ENCODE measurements at places on chromosomes 16 and 17. TPM values are rescaled to one million over a fixed set of nuclear protein-coding genes. Genes with fewer than 3 reads are reported as not detected.

DNA sequence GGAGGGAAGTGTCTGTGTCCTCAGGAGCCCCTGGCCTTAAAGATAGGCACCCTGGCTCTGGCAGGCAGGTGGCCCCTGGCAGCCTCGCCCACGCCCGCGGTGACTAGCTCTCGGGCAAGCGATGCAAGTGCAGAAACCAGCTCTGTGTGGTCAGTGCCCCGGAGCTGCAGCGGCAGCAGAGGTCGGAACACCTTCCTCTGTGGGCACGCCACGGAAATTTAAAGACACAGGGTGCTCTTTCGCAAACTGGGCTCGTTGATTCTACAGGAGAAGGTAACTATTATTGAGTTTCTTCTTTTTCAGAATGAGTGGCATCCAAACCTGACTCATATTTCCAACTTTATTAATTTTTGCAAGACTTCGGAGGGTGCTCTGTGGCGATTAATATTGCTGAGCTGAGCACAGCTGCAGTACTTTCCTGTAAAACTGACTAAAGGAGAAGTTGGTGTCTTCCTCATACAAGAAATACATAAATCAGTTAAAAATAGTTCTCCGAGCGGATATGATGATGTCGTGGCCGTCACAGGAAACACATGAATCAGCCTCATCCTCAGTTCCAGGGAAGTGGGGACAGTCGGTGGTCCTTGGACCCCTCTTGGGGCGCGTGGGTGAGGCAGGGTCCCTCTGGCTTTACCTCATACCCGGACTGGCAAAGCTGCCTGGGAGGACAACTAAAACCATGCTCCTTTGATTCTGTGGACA, 120.2 kb downstream of the METRNL start:
- peak overlapping the region; percentile 72 for H3K27ac ChIP-seq
- no peaks in the 10 kb centered on the region for H3K27me3 ChIP-seq
- H3K4me1 ChIP-seq, result peaks cover 3% of the 10 kb centered on the region
- DNase-seq, result peak; percentile 60

DNA sequence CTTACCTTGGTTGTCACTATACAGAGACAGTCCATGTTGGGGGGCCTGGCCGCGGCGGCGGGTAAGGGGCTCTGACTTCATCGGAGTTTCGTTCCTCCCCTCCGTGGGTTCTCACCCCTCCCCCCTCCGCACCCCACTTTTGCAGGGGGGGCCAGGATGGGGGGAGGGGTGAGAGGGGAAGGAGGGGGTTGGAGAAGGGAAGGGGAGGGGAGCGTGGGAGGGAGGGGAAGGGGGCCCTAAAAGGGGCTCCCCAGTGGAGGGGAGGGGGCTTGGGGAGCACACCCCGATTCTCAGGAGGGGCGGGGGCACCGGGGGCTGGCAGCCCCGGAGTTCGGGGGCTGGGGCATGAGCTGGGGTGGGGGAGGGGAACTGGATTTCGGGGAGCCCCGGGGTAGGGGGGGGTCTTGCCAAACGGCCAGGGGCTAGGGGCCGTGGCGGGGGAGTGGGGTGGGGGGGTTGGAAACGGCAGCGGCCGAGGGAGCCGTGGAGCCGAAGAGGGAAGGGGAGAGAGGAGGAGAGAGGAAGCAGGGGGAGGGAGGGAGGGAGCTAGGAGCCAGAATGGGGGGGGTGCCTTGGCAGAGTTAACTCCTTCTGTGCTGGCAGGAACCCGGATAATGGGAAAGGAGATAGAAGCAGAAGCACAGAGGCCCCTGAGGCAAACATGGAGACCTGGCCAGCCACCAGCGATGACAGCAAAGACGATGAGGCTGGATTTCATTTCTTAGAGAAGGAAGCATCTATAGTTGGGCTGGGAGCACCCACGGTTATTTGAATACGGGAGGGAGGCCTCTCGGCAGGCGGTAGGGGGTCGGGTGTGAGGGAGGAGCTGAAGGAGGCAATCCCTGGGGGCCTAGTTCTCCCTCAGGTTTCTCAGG, 2.3 kb downstream of the DLG4 start:
- H3K36me3 ChIP-seq, result no peaks in the 10 kb centered on the region
- peaks cover 34% of the 10 kb centered on the region for H3K4me1 ChIP-seq
- peak overlapping the region; percentile 48 for H3K4me3 ChIP-seq
- DNase-seq, result peak; percentile 63
- H3K27ac ChIP-seq, result peak overlapping the region; percentile 100
- H3K27me3 ChIP-seq, result no peaks in the 10 kb centered on the region

The SDR42E1 gene
- total RNA-seq, result 12.2 TPM

The MTSS2 gene
- 49.7 TPM for total RNA-seq

- no peaks in the 10 kb centered on the region for H3K27me3 ChIP-seq
- H3K36me3 ChIP-seq, result no peaks in the 10 kb centered on the region
- no peaks in the 10 kb centered on the region for H3K4me1 ChIP-seq
- H3K27ac ChIP-seq, result no peak overlapping the region
- no peak for DNase-seq
These were observed 22.2 kb upstream of the ADAMTS18 start for GRCh38 chr16:77457046-77457445.

GRCh38 chr16:70430667-70431536, 8.0 kb downstream of the ST3GAL2 start:
- peaks cover 86% of the 10 kb centered on the region for H3K4me1 ChIP-seq
- H3K27ac ChIP-seq, result peak overlapping the region; percentile 84
- DNase-seq, result peak; percentile 47

DNA sequence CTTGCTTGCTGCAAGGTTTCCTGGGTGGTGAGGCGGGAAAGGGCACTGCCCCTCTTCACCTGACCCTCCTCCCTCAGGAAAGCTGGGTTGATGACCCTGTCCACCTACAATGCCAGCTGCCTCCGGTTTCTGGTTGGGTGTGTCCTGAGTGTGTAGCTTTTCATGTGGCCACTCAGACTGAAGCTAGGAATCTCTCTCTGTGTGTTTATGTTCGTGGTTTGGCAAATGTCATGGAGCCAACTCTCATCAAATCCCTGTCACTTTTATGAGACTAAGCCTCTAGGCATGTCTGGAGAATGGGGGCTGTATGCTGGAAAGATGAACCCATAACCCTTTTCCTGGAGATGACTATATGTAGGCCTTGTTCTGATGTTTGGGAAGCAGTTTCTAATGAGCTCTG, 17.1 kb downstream of the PLEKHG4 start:
- no peaks in the 10 kb centered on the region for H3K36me3 ChIP-seq
- no peak overlapping the region for H3K4me3 ChIP-seq
- DNase-seq, result no peak
- no peaks in the 10 kb centered on the region for H3K4me1 ChIP-seq
- H3K27ac ChIP-seq, result no peak overlapping the region

The CPHXL2 gene
- not detected for total RNA-seq

The LSM12 gene
- total RNA-seq, result 29.2 TPM

- H3K27me3 ChIP-seq, result no peaks in the 10 kb centered on the region
- H3K36me3 ChIP-seq, result no peaks in the 10 kb centered on the region
- H3K4me3 ChIP-seq, result no peak overlapping the region
- no peak for DNase-seq
These were observed 7.3 kb upstream of the METRNL start for GRCh38 chr17:83071966-83072562.

The SPNS3 gene
- total RNA-seq, result not detected

DNA sequence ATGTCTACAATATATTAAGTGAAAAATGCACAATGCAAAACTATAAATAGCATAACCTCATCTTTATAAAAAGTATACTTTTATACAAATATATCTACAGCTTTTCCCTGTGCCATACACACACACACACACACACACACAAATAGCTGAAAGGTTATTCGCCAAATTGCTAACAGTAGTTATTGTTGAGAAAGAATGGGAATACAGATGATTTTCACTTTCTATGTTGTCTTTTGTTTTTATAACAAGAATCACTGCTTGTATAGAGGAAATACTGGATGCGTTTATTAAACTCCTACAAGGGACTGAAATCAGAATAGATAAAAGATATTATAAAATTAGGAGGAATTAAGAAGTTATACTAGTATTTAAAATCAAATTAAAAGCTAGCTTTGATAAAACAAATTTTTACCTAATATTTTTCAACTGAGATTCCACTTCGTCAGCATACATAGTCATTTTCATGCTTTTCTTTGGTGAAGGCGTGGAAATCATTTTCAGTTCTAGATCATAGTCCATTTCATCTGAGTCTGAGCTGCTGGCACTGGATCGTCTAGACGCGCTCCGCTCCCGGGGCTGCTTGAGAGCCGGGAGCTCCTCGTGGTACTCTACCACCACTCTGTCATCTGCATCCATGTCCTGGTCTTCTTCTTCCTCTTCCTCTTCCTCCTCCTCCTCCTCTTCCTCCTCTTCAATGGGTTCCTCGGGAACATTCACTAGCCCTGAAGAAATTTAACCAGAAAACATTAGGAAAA, 17.0 kb upstream of the ITGAE start:
- H3K4me3 ChIP-seq, result no peak overlapping the region
- no peaks in the 10 kb centered on the region for H3K36me3 ChIP-seq
- no peaks in the 10 kb centered on the region for H3K4me1 ChIP-seq
- DNase-seq, result no peak

DNA sequence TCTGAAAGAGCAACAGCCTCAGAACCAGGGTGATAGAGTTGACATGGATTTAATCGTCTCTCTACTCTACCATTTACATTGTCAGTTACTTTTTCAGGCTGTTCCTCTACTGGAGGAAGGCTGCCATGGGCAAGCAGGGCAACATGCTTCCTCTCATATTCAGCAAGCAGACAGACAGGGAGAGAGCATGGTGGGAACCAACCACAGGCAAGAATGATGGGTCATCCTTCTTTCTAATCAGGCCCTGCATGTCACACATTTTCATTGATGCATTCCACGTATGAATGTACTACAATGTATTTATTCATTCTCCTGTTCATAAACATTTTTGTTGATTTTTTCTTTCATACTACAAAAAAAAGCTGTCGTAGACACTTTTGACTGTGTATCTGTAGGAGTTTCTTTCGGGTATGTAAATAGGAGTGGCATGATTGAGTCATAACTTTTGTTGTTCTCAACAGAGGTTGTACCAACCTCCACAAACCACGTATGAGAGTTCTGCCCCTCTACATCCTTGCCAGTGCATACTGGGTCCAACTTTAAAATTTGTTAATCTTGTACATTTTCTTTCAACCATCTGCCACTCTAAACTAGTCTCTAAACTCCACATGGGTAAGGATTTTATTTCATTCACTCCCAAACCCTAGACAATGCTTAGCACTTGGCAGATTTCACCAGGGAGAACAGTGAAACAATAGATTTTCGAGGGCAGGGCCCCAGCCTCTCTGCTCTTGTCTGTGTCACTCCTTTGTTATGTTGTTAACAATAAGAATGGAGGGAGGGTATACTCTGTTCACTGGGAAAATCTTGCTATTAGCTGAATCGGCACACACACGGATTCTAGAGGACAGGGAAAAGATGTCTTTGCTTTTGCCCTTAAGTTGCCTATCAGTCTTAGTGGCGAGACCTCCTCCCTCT, 58.7 kb downstream of the CMC2 start:
- no peaks in the 10 kb centered on the region for H3K36me3 ChIP-seq
- H3K4me3 ChIP-seq, result no peak overlapping the region
- H3K27me3 ChIP-seq, result no peaks in the 10 kb centered on the region
- no peaks in the 10 kb centered on the region for H3K4me1 ChIP-seq
- no peak overlapping the region for H3K27ac ChIP-seq

DNA sequence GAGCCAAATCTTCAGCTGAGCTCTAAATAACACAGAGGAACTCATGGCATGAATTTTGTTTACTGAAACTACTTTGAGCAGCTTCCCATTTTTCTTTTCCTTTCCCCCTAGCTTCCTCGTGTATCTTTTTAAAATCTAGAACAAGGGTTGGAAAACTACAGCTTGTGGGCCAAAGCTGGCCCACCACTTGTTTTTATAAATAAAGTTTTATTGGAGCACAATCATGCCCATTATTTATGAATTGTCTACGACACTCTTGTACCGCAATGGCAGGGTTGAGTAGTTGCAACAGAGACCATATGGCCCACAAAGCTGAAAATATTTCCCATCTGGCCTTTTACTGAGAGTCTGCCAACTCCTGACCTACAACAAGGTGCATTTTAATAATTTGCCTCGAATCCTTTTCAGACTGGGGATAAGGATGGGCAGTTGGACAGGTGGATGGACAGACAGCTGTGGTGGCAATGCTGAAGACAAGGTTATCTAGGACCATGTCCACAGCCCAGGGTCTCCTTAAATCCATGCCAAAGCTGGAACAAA, 87.7 kb downstream of the RMI2 start:
- H3K27me3 ChIP-seq, result no peaks in the 10 kb centered on the region
- H3K4me1 ChIP-seq, result no peaks in the 10 kb centered on the region
- DNase-seq, result no peak
- no peaks in the 10 kb centered on the region for H3K36me3 ChIP-seq
- no peak overlapping the region for H3K27ac ChIP-seq

The ITGB3 gene
- total RNA-seq, result 26.3 TPM

- H3K4me3 ChIP-seq, result peak within 1 kb of the TSS; percentile 77
- peaks cover 24% of the 10 kb centered on the region for H3K4me1 ChIP-seq
- DNase-seq, result peak; percentile 91
- H3K36me3 ChIP-seq, result peaks cover 43% of the 10 kb centered on the region
- H3K27ac ChIP-seq, result peak within 1 kb of the TSS; percentile 99
These were observed at the start of gene RILP for GRCh38 chr17:1649844-1650501. Gene RILP (minus strand): TSS chr17:1649866. CDS start chr17:1649804, 62 bp downstream.

DNA sequence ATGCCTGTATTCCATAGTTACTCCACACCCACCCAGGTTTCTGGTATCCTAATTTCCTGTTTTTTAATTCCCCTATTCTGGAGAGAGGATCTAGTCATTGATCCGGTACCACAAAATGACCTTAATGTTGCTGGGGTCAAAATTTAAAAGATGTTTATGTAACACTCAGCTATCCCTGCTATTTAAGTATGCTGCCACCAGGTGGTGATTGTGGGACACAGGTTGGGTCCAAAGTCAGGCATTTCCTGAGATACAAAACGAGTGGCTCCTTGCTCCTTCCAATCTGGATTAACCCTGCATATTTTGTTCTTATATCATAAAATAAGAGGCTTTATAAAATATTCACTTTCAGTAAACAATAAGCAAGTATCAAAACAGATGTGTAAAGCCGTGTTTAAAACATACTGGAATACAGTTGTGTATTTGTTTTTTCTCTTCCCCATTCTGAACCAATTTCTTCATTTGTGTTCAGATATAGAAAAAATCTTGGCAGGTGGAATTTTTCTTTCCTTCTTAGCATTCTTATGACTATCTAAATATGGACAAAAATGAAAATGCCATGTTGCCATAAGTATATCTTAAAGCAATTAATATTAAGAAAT, 16.3 kb downstream of the HS3ST4 start:
- peaks cover 4% of the 10 kb centered on the region for H3K27me3 ChIP-seq
- H3K4me3 ChIP-seq, result no peak overlapping the region
- DNase-seq, result peak; percentile 10
- H3K27ac ChIP-seq, result no peak overlapping the region
- no peaks in the 10 kb centered on the region for H3K4me1 ChIP-seq
- no peaks in the 10 kb centered on the region for H3K36me3 ChIP-seq

GRCh38 chr17:76541739-76542454, 2.1 kb downstream of the PRCD start:
- no peak overlapping the region for H3K4me3 ChIP-seq
- H3K27me3 ChIP-seq, result peaks cover 39% of the 10 kb centered on the region
- peak overlapping the region; percentile 26 for H3K27ac ChIP-seq
- H3K4me1 ChIP-seq, result peaks cover 10% of the 10 kb centered on the region
- no peaks in the 10 kb centered on the region for H3K36me3 ChIP-seq
- DNase-seq, result no peak

Data from transverse colon (tissue), 4 donors.